ENCODE measurements at places on chromosomes 6 and 20. TPM values are rescaled to one million over a fixed set of nuclear protein-coding genes. Genes with fewer than 3 reads are reported as not detected.
A peak's percentile ranks its signal among the peaks of the same experiment; 100 is the strongest.

- no peaks in the 10 kb centered on the region for H3K4me1 ChIP-seq
- no peak overlapping the region for H3K27ac ChIP-seq
- no peak for DNase-seq
- no peaks in the 10 kb centered on the region for H3K27me3 ChIP-seq
- H3K4me3 ChIP-seq = no peak overlapping the region
- no peaks in the 10 kb centered on the region for H3K36me3 ChIP-seq
Measured at GRCh38 chr20:53468587-53468986, 125.1 kb downstream of the ZNF217 start.

- no peak overlapping the region for H3K27ac ChIP-seq
- no peaks in the 10 kb centered on the region for H3K27me3 ChIP-seq
- H3K36me3 ChIP-seq = no peaks in the 10 kb centered on the region
- no peaks in the 10 kb centered on the region for H3K4me1 ChIP-seq
- DNase-seq = no peak
- no peak overlapping the region for H3K4me3 ChIP-seq
Measured at GRCh38 chr6:65964261-65964660, 257.2 kb upstream of the EYS start.

DNA sequence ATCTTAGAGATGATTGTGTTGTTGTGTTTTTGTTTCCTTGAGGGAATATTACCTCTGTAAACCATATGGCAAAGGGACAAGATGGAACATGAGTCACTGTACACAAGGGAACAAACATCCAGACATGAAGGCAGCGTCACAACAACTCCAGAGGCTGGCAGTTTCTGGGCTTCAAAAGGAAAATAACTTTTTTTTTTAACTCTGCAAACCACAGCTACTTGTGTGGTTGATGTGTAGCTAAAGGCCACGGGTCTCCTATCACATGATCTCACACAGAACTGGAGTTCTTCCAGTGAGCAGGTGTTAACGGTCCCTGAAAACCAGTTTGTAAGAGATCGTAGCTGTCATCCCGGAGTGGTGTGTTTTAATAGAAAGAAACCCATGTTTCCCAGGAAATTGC, 33.2 kb upstream of the HBS1L start:
- no peaks in the 10 kb centered on the region for H3K36me3 ChIP-seq
- no peaks in the 10 kb centered on the region for H3K4me1 ChIP-seq
- no peaks in the 10 kb centered on the region for H3K27me3 ChIP-seq
- H3K4me3 ChIP-seq = no peak overlapping the region

GRCh38 chr6:113181164-113181563, 676.0 kb upstream of the MARCKS start:
- H3K27me3 ChIP-seq = no peaks in the 10 kb centered on the region
- no peaks in the 10 kb centered on the region for H3K4me1 ChIP-seq
- no peaks in the 10 kb centered on the region for H3K36me3 ChIP-seq
- no peak overlapping the region for H3K27ac ChIP-seq
- no peak overlapping the region for H3K4me3 ChIP-seq

GRCh38 chr20:51350941-51351631, 191.4 kb downstream of the NFATC2 start:
- H3K4me3 ChIP-seq = no peak overlapping the region
- no peaks in the 10 kb centered on the region for H3K36me3 ChIP-seq
- DNase-seq = no peak
- no peak overlapping the region for H3K27ac ChIP-seq
- peaks cover 25% of the 10 kb centered on the region for H3K4me1 ChIP-seq
- H3K27me3 ChIP-seq = no peaks in the 10 kb centered on the region

DNA sequence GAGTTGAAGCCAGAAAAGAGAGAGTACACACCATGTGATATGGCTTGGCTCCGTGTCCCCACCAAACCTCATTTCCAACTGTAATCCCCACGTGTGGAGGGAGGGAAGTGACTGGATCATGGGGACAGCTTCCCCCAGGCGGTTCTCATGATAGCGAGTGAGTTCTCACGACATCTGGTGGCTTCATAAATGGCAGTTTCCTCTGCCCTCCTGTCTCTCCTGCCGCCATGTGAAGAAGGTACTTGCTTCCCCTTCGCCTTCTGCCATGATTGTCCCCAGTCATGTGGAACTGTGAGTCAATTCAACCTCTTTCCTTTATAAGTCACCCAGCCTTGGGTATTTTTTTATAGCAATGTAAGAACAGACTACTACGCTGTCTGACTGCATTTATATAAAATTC, 40.3 kb downstream of the TAF4 start:
- no peaks in the 10 kb centered on the region for H3K27me3 ChIP-seq
- no peak overlapping the region for H3K4me3 ChIP-seq
- no peak for DNase-seq
- H3K4me1 ChIP-seq = peaks cover 6% of the 10 kb centered on the region
- H3K27ac ChIP-seq = no peak overlapping the region

DNA sequence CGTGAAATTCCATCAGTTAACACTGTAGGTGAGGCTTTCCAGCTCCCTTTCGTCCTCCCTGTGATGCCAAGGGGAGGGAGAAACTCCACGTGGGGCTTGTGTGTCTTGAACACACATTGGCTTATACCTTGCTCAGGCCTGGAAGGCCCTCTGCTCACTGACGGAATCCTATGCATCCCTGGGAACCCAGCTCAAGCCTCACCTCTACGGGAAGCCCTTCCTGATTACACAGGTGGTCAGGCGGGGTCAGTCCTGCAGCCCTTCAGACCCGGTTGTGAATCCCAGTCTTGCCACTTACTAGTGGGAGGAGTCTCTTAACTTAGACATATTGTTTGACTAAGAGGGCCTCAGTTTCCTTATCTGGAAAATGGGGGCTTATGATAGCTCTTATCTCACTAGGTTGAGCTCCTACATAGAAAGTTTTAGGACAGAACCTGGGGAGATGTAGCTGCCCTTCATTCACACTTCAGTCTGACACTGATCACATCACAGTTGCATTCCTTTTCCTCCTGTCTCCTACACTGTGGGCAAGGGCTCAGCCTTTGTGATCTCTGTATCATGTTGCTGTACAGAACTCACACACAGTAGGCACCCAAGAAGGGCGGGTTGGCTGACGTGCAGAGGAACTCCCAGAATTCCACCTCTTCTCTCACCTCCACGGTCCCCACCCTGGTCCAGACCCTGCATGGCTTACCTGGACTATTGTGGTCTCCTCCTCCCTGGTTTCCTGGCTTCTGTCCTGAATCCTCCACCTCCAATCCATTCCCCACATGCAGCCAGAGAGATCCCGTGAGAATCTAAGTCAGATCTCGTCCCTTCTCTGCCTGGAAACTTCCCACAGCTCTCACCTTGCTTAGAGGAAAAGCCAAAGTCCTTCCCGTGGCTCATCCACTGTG, 129.6 kb downstream of the CEBPB start:
- peak overlapping the region; percentile 65 for H3K27ac ChIP-seq
- DNase-seq = no peak
- peaks cover 36% of the 10 kb centered on the region for H3K4me1 ChIP-seq

GRCh38 chr6:108638993-108639392, 78.3 kb downstream of the FOXO3 start:
- H3K4me3 ChIP-seq = no peak overlapping the region
- DNase-seq = no peak
- H3K36me3 ChIP-seq = no peaks in the 10 kb centered on the region
- H3K27me3 ChIP-seq = no peaks in the 10 kb centered on the region

- H3K4me1 ChIP-seq = peaks cover 9% of the 10 kb centered on the region
- no peaks in the 10 kb centered on the region for H3K36me3 ChIP-seq
- DNase-seq = no peak
- H3K4me3 ChIP-seq = no peak overlapping the region
- H3K27me3 ChIP-seq = no peaks in the 10 kb centered on the region
- no peak overlapping the region for H3K27ac ChIP-seq
Measured at GRCh38 chr6:125208625-125209249, 55.2 kb downstream of the TPD52L1 start.

- peak overlapping the region; percentile 81 for H3K4me3 ChIP-seq
- no peaks in the 10 kb centered on the region for H3K27me3 ChIP-seq
- peak overlapping the region; percentile 20 for H3K27ac ChIP-seq
- H3K4me1 ChIP-seq = peaks cover 23% of the 10 kb centered on the region
Measured at GRCh38 chr20:45909817-45910669, 1.9 kb downstream of the PLTP start.

Gene PPP1R14C
- total RNA-seq = 0.95 TPM

Gene VTA1
- total RNA-seq = 37.3 TPM
